Stimulated activated CD4-positive, alpha-beta T cell treated with anti-CD3 and anti-CD28 coated beads, Interleukin-12 subunit alpha, Interleukin-12 subunit beta, amount 100 ng/mL, for 24 hours (primary cell): ENCODE measurements at places on chromosomes 12 and 14.

DNA sequence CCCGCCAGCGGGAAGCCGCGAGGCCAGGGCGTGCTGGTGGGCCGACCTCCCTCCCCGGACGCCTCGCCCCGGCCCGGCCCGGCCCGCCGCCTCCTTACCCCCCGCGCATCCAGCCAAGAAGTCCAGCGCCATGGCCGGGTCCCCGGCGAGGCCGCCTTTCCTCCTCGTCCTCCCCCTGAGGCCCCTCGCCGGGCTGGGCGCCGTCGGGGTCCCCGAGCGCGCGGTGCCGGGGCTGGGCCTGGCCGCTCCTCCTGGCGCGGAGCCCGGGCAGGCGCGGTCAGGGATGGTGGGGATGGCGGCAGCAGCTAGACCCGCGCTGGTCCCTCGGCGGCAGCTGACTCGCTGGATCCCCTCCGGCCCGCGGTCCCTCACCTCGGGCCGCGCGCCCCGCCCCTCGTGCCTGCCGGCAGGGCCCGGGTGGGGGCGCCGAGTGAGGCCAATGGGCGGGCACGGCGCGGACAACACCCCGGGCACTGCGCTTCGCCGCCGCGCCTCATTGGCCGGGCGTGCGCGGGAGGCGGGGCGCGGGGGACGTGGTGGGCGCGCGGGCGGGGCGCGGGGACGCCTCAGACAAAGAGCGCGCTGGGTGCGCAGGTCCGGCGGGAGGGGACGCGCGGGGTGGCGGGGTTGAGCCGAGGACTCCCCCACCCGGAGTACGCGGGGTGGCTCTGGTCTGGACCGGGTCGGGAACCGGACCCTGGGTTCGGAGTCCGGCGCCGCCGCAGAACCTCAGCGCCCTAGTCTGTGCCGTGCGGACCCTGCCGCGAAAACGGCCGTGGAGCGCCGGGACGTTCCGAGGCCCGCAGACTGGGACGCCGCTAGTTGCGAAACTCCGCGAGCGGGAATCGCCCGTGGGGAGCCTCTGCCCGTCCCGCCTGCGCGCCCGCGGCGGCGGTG is at the start of gene SLC25A29:
TSS of gene SLC25A29 (minus strand) at position 344 of the 897 bp plus-strand sequence. CDS start at position 132, 212 bp downstream.
- DNase-seq = peak; percentile 67

DNA sequence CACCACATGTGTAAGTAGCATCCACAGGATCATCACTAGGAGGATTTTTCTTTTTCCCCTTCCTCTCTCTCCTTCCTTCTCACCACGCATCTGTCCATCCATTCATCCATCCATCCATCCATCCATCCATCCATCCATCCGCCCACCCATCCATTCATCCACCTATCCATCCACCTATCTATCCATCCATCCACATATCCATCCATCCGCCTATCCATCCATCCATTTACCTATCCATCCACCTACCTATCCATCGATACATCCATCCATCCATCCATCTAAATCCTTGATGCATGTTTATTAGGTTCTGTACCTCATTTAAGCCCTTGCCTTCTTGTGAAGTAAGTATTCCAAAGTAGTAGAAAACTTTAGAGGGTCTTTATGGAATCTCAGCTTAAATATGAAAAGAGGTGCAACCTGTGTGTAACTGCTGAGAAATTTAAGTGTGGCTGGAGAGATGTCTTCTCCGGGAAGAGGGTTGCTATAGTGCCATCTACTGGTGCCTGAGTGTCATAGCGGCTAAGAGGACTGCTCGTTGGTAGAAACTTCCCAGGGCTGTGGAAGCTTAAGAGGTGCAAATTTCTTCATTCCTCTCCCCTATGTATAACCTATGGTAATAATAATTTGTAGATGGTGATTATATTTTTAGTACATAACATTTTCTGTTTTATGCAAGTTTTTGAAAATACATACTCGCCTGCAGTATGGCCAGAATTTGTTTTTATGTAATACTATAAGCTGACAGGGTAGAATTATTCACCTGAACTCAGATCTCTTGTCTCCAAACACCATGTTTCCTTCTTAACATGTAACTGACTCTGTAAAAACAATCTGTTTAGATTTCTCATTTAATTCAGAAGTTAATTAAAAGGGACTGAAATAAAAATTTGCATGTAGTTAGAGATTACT is 46.0 kb downstream of the MYO1H start:
- DNase-seq = peak; percentile 5

- DNase-seq = no peak
These were observed 63.7 kb upstream of the DNM1L start for GRCh38 chr12:32615441-32615840.

GRCh38 chr12:127677537-127678131 is 589.3 kb upstream of the TMEM132C start:
- peak; percentile 3 for DNase-seq

DNA sequence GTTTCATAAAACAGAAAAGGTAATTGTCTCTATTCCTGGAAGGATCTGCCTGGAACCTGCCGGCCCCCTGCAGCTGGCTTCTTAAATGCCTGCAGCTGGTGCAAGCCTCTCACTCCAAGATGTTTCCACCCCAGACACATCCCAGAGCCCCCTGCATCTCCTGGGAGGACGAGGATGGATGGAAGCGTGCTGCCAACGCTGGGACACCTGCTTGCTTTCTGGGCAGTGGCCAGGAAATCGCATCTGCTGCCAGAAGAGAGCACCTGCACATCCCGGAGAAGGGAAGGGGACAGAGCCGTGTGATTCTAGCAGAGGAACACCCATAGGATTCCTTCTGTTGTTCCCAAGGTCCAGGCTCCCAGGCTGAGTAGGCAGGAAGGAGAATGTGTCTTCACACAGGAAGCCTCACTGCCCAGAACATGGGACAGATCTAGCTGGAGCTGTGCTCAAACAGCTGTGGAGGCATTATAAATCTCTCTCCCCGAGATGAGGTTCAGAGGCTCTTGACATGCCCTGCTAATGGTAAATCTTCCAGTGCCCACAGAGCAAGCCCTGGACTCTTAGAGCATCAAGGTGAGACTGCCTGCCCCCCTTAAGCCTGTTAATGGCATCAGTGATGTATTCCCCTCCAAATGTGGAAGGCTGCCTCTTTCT is 138.8 kb upstream of the MAP1LC3B2 start:
- DNase-seq = no peak

DNA sequence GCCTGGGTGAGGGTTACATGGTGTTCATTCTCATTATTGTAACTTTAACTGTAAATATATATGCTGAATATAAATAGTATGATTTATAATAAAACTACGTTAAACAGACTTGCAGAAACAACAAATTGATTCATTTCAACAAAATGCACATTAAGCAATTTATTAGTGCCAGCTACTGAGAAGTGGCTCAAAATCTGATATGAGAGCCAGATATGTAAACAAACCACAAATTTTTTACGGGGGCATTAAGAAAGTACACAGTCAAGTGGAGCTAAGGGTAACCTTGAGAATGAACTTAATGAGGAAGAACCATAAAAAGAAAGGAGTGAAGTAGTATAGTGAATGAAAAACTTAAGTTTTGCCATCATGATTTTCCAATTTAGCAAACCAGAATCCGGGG is 40.3 kb downstream of the CEP128 start:
- DNase-seq = no peak

DNA sequence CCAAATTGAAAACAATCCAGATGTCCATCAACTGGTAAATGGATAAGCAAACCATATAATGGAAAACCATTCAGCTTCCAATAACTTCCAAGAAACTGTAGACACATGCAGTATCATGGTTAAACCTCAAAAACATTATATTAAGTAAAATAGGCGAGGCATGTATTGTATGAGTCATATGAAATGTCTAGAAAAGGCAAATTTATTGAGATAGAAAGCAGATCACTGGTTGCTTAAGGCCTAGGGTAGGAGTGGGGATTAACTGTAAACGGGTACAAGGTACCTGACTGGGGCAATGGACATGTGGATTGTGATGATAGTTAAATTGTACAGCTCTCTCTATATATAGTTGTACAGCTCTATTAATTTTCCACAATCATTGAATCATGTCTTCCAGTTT is 21.3 kb upstream of the PAPLN start:
- DNase-seq = no peak

DNA sequence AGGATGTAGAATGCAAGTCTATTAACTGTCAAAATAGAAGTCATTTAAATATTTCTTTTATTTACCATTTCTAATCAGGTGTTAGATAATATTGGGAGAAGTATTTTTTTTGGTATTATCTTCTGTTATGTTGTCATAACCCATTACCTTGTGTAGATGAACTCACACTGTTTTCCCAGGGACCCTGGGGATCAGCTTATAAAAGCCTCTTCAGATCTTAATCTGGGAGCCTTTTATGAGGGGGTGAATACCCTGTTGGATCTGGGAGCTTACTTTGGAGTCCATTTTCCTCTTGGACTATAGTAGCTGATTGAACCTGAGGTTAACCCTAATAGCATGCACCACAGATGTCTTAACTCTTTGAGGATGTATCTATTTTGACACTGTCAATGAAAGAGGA is 176.3 kb upstream of the ATP2B1 start:
- no peak for DNase-seq

DNA sequence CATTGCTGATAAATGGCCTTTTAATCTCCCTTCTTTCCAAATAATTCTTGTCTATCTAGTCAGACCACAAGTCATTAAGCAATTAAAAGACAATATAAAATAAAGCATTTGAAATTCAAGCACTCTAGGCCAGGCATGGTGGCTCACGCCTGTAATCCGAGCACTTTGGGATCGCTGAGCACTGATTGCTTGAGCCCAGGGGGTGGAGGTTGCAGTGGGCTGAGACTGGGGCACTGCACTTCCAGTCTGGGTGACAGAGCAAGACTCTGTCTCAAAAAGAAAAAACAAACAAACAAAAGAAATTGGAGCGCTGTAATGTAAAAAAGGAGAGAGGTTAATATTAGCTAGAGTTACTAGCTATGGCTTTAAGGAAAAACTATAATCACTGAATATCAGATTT is 30.5 kb upstream of the CSRP2 start:
- no peak for DNase-seq

- DNase-seq = no peak
These were observed 129.9 kb downstream of the NPAS3 start for GRCh38 chr14:33068626-33069025.

- no peak for DNase-seq
These were observed 36.7 kb downstream of the FLRT2 start for GRCh38 chr14:85566603-85567002.

DNA sequence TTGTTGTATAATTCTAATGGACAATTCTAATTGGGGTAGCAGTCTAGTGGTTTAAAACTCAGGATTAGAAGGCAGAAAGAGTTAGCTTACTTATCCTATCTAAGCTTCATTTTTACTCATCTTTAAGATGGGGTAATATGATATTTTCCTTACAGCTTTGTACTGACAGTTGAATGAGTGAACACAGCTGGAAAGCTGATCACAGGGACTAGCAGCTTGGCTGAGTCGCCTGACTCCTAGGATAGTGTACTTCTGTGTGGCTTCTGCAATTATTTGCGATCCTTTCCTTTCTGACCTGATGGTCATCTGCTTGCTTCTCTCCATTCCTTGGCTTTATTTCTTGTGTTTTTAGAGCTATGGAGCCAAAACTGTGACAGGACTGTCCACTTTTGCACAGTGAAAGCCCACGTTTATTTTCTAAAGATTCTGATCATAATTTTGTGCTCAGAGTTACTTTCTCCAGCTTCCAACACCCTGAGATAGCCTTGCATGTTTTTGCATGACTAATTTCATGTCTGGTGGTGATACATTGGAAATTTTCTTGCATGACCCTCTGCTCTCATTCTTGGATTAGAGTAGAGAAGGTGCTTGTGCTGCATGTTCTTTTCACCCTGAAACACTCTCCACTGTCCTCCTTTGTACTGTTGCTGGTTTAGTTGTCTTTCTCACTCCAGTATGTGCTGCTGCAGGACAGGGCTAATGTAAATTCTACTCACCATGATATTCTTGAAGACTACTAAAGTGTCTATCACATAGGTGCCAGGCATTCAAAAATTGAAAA is 377.0 kb upstream of the ATP2B1 start:
- DNase-seq = no peak

- DNase-seq = no peak
These were observed 62.6 kb downstream of the ELK3 start for GRCh38 chr12:96256672-96257361.

DNA sequence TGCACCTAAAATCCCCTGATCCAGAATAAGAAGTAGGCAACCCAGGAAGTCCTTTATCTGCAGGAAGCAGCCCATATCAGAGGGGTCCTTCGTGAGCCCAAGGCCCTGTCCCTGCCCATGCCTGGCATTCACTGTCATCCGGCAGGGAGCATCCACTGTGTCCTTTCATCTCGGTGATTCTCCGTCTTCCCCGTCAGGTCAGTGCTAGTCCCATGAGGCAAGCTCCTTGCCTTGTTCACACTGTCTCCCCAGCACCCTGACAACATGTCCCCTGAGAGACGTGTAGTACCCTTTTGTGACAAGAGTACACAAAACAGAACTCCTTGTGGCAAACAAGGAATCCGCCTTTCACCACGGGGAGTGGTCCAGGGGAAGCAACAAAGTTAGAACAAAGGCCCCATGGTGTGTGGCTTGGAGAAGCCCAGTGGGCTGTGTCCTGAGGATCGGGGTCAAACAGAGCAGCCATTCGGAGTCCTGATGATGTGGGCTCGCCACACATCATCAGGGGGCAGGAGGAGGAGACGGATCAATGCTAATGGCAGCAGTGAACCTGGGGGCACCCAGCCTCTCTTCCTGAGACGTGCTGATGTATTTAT is 112.1 kb downstream of the DICER1 start:
- no peak for DNase-seq

- DNase-seq = no peak
These were observed 23.7 kb downstream of the ATF1 start for GRCh38 chr12:50787618-50788017.

DNA sequence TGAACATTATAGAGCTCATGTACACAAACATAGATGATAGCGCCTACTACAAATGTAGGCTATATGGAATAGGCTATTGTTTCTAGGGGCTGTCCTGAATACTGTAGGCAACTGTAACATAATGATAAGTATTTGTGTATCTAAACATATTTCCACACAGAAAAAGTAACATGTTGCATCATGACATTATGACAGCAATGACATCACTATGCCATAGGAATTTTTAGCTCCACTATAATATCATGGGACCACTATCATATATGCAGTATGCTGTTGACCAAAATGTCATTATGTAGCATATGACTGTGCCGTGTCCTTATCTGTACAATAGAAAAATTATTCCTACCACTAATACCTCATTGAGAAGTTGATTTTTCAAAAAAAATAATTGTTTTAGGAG is 96.7 kb upstream of the SSTR1 start:
- no peak for DNase-seq

GRCh38 chr14:97077253-97077653 is 280.1 kb downstream of the VRK1 start:
- peak; percentile 2 for DNase-seq
